Pericardium fibroblast (primary cell): ENCODE measurements at places on chromosomes 6 and 20. TPM values are rescaled to one million over a fixed set of nuclear protein-coding genes. Genes with fewer than 3 reads are reported as not detected.

The PRRT1 gene
- 0.47 and 0.85 TPM in 2 replicates for total RNA-seq

The ARMC12 gene
- total RNA-seq, result 0.43 TPM in 1 of 2 replicates, not detected in the other

The CALHM4 gene
- not detected in 2 replicates for total RNA-seq

The SPATA25 gene
- total RNA-seq, result 1.0 and 1.6 TPM in 2 replicates

The EFCAB8 gene
- under 0.01 TPM in 1 of 2 replicates, not detected in the other for total RNA-seq

The SLC35D3 gene
- not detected in 2 replicates for total RNA-seq

The ARMC2 gene
- total RNA-seq, result 0.94 and 1.1 TPM in 2 replicates

The PDE10A gene
- total RNA-seq, result 2.4 and 12.0 TPM in 2 replicates

The DHX35 gene
- total RNA-seq, result 5.6 and 6.7 TPM in 2 replicates

The ERVFRD-1 gene
- total RNA-seq, result not detected in 2 replicates

The TRIM15 gene
- not detected in 2 replicates for total RNA-seq

The ADGRF5 gene
- total RNA-seq, result 0.23 and 3.0 TPM in 2 replicates

The EMILIN3 gene
- total RNA-seq, result 0.09 and 1.2 TPM in 2 replicates

The NRSN1 gene
- not detected in 2 replicates for total RNA-seq

The SPEF1 gene
- 0.23 TPM in 1 of 2 replicates, not detected in the other for total RNA-seq

The SPATS1 gene
- not detected in 2 replicates for total RNA-seq

The NKAIN2 gene
- 0.09 TPM in 1 of 2 replicates, not detected in the other for total RNA-seq

The JPH2 gene
- total RNA-seq, result 1.4 and 5.3 TPM in 2 replicates

The OR2H2 gene
- not detected in 2 replicates for total RNA-seq

The C2 gene
- 1.2 and 9.6 TPM in 2 replicates for total RNA-seq

The HLA-DQA2 gene
- total RNA-seq, result not detected in 2 replicates

The SLCO4A1 gene
- total RNA-seq, result 0.12 and 0.26 TPM in 2 replicates

The SLC22A23 gene
- total RNA-seq, result 2.7 and 3.0 TPM in 2 replicates

The CTSZ gene
- total RNA-seq, result 69.8 and 76.3 TPM in 2 replicates

The IL17A gene
- not detected in 2 replicates for total RNA-seq

The PRKN gene
- total RNA-seq, result 0.68 and 1.8 TPM in 2 replicates

The FOXF2 gene
- 0.82 and 4.5 TPM in 2 replicates for total RNA-seq

The PBOV1 gene
- not detected in 2 replicates for total RNA-seq

The CGA gene
- not detected in 2 replicates for total RNA-seq

The NINL gene
- 6.0 and 10.2 TPM in 2 replicates for total RNA-seq

The NEDD9 gene
- total RNA-seq, result 7.7 and 30.6 TPM in 2 replicates

The BMP2 gene
- total RNA-seq, result 0.35 and 1.2 TPM in 2 replicates

The SCUBE3 gene
- total RNA-seq, result 3.7 and 4.2 TPM in 2 replicates

The CRIP3 gene
- total RNA-seq, result 0.34 and 0.47 TPM in 2 replicates

The KPNA5 gene
- 3.2 and 3.4 TPM in 2 replicates for total RNA-seq

The PTCRA gene
- total RNA-seq, result not detected in 2 replicates

The SLC17A9 gene
- 2.0 and 5.0 TPM in 2 replicates for total RNA-seq

The SLC22A7 gene
- not detected in 2 replicates for total RNA-seq

The HSPA12B gene
- 3.2 and 5.0 TPM in 2 replicates for total RNA-seq

The DEFB132 gene
- not detected in 2 replicates for total RNA-seq

The TSPO2 gene
- not detected in 2 replicates for total RNA-seq

The KHDC1 gene
- 4.1 and 4.6 TPM in 2 replicates for total RNA-seq

The LTA gene
- total RNA-seq, result not detected in 2 replicates

The MBOAT1 gene
- total RNA-seq, result 0.82 and 2.0 TPM in 2 replicates

The BPIFB1 gene
- total RNA-seq, result not detected in 2 replicates

The CLIC5 gene
- total RNA-seq, result under 0.01 and 0.12 TPM in 2 replicates

The LINC00237 gene
- not detected in 2 replicates for total RNA-seq

The SUMO4 gene
- 3.2 TPM in 1 of 2 replicates, not detected in the other for total RNA-seq

The RFX6 gene
- not detected in 2 replicates for total RNA-seq

The SDHAF4 gene
- total RNA-seq, result 7.9 and 10.1 TPM in 2 replicates

The MROH8 gene
- 1.5 and 2.6 TPM in 2 replicates for total RNA-seq

The CRYBG1 gene
- 3.7 and 10.2 TPM in 2 replicates for total RNA-seq

The OR2H1 gene
- not detected in 2 replicates for total RNA-seq

The DAAM2 gene
- 11.2 and 26.6 TPM in 2 replicates for total RNA-seq
